ENCODE measurements at places on chromosomes 1 and 21.

DNA sequence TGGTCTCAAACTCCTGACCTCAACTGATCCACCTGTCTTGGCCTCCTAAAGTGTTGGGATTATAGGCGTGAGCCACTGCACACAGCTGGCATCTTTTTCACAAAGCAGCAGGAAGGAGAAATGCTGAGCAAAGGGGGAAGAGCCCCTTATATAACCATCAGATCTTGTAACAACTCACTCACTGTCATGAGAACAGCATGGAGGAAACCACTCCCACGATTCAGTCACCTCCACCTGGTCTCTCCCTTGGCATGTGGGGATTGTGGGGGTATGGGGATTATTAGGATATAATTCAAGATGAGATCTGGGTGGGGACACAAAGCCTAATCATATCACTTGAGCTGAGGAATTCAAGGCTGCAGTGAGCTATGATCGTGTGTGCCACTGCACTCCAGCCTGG, 3.0 kb upstream of the MFSD2A start:
- no peak for DNase-seq

DNA sequence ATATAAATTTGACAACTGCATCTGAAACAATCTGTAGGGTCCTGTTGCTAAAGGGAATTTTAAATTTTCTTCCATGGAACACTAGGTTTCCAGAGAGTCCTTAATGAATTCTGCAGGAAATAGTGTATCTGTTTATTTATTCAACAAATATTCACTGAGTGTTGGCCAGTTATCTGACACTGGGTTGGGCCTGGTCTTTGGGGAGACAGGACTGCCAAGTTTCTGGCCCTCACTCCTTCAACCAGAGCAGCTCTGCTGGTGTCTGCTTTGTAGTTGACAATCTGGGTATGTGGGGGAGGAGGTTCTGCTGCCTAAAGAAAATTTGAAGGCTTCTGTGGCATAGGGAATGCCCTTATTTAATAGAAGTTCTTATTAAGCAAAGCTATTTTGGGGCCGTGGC, 26.1 kb upstream of the HUNK start:
- DNase-seq, result no peak

- peak; percentile 58 for DNase-seq
Measured at GRCh38 chr1:23184212-23184934, 15.7 kb upstream of the LUZP1 start.

GRCh38 chr1:119975006-119975405, 78.7 kb upstream of the ADAM30 start:
- DNase-seq, result no peak

DNA sequence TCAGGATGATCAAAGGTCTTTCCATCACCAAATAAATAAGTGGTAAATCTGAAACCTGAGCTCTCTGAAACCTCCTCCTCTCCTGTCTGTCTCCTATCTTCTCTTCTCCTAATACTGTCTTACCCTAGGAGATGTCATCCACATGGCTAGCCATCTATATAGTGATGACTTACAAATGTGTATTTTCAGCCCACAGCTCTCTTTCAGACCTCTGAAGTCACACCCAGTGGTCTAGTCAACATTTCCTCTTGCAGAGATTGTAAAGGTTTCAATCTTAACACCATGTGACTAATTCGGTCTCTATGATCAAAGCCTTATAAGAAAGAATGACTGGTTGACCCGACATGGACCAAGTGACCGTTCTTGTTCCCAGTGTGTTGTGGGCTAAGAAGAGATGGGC, 63.1 kb upstream of the DPT start:
- no peak for DNase-seq

DNA sequence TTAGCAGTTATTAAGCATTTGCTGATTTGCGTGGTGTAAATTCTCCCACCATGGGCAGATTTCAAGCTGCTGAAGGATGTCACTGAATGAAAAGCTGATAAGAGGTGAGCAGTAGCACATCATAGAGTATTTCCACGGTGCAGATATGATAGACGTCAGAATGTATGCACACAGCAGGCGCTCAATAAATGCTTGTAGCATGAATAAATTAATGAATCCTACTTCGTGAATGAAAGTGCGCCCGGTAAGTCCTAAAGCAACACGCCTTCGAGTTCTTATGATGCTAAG, 510 bp upstream of the UBIAD1 start:
- no peak for DNase-seq

GRCh38 chr1:31760471-31761470, 3.4 kb downstream of the ADGRB2 start:
- DNase-seq, result peak; percentile 79

- peak; percentile 6 for DNase-seq
Measured at GRCh38 chr1:79497193-79497773, 490.8 kb upstream of the ADGRL4 start.

- no peak for DNase-seq
Measured at GRCh38 chr1:204904228-204904810, 33.7 kb downstream of the NFASC start.

DNA sequence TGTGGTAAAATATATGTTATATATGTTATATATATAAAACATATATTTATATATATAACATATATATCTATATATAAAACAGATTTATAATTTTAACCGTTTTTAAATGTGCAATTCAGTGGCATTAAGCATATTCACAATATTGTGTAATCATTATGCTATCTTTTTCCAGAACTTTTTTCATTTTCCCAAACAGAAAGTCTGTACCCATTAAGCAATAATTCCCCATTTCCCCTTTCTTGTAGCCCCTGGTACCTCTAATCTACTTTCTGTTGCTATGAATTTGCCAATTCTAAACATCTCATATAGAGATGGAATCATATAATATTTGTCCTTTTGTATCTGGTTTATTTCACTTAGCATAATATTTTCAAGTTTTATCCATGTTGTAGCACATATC, 10.7 kb upstream of the ARHGEF11 start:
- no peak for DNase-seq

- DNase-seq, result no peak
Measured at GRCh38 chr1:5427026-5427613, 565.1 kb downstream of the NPHP4 start.

GRCh38 chr21:41431788-41432548, 5.9 kb downstream of the MX1 start:
- DNase-seq, result no peak

- no peak for DNase-seq
Measured at GRCh38 chr1:212035835-212036605, 472 bp downstream of the DTL start.

DNA sequence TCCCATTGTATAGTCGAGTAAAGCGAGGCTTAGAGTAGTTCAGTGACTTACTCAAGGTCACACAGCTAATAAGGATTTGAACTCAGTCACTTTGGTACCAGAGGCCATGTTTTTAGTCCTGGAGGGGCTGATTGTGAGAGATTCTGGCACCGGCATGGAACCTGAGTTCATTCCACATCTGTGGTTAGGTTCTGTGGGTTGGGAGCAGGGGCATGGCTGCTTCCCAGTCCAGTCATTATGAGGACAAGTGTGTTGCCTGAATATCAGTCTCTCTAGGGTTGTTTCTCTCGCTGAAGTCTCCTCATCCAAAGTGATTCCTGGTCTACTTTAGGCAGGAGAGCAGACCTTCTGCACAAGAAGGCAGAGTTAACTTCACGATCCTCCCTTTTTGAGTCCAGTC, 90.6 kb downstream of the C1orf94 start:
- DNase-seq, result no peak

GRCh38 chr1:28512058-28512611, 6.3 kb downstream of the RCC1 start:
- no peak for DNase-seq

DNA sequence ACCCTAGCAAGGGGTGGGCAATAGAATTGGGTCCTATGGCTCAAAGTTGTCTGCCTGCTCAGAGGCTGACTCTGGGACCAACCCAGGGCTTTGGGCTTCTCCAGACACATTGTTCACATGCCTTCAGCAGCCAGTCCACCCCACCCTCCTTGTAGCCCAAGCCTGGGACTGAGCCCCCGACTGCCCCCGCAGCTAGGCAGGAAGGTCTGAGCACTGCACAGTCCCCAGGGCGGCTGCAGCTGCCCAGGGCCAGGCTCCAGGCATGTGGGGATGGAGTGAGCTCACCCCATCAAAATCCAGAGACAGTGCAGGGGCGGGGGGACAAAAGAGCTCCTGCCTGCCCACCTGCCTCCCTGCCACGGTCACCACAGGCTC, 35.6 kb downstream of the HSPG2 start:
- DNase-seq, result no peak

- DNase-seq, result no peak
Measured at GRCh38 chr1:66617362-66618184, 83.6 kb downstream of the SGIP1 start.

GRCh38 chr1:15212216-15212953, 34.6 kb upstream of the FHAD1 start:
- no peak for DNase-seq
